NCI-H146 (cell line): ENCODE measurements at places on chromosomes 13 and 19.

DNA sequence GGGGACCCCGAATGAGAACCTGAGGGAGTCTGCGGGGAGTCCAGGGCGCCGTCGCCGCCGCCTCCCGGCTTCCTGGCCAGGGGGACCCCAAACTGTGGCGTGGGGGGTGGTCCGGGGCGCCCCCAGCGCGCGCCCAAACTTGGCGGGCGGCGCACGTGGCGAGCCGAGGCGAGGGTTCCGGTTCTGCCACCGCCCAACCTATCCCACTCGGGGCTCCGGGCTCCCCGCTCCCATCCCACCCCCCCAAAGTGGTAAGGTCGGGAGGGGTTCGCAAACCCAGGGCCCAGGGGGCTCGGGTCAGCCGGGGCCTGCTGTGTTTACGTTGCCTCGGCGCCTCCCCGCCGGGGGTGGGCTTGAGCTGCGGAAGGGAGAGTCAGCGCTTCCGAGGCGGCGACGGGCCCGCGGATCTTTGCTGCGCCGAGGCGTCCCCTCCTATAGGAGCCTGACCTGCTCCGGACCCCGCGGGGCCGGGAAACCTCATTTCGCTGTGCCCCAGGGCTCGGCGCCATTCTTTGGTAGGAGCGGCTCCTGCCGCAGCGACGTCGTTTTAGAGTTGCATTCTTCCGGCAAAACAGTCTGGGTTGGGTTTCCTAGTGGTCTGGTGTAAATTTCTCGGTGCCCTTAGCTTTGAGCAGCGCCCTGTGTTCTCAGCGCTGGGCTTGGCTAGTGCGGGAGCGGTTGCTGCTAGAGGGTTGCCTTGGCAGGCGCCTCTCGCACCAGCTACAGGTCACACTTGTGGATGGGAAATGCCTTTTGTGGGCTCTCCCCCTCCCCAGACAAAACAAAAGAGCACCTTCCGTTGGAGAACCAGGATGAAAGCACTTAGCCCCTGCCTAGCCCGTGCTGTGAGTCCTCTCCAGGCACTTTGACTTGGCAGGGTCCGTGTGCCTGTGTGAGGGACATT, 1.2 kb downstream of the DAZAP1 start:
- DNase-seq, result peak; percentile 33

DNA sequence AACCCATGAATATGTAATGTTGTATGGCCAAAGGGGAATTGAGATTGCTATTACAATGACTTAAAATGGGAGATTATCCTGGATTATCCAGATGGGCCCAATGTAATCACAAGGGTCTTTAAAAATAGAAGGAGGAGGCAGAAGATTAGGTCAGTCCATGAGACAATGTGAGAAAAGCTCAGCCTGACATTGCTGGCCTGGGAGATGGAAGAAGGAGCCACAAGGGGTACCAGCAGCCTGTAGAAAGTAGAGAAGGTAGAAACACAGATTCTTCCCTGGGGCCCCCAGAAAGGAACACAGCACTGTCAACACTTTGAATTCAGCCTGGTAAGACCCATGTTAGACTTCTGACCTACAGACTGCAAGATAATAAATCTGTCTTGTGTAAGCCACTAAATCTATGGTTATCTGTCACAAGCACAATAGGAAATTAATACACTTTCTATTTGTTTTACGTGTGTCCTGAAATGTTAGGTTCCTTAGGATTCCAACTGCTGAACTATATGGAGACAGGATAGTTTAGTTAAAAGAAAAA, 132.9 kb upstream of the SERP2 start:
- DNase-seq, result no peak

- DNase-seq, result peak; percentile 19
Measured at GRCh38 chr13:76764429-76764828, 121.8 kb downstream of the KCTD12 start.

- no peak for DNase-seq
Measured at GRCh38 chr19:10001899-10002298, 8.4 kb downstream of the COL5A3 start.

DNA sequence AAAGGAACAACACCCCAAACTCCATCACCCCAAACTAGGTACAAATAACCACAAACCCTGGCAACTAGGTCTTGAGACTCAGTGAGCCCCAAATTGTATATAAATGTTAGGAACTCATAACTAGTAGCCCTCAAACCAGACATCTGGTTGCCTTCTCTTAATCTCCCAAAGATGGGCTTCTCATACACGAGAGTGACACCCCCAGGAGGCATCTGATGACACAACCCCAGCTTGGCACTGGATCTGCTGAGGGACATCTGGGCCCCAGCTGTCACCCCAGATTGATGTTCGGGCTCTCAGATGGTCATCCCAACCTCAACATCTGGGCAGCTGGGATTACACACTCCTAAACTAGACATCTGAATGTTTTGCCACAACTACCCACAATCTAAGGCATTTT, 14.8 kb downstream of the RABAC1 start:
- no peak for DNase-seq

DNA sequence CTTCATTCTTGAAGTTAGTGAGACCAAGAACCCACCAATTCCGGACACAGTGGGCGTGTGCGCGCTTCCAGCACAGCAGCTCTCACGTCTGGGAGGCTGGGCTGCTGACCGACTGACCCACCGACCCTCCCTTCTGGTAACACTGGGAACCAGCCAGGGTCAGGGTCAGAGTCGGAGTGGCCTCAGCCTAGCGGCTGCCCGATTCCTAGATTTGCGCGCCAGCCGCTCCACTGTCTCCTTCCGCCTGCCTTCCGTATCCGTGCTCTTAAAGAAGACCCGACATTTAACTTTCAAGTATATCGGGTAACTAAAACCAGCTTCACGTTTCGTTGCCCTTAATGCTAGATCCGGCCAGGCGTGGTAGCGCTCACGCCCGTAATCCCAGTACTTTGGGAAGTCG, 41.1 kb downstream of the SERP2 start:
- DNase-seq, result no peak

- no peak for DNase-seq
Measured at GRCh38 chr19:55690109-55690768, 15.2 kb downstream of the EPN1 start.

DNA sequence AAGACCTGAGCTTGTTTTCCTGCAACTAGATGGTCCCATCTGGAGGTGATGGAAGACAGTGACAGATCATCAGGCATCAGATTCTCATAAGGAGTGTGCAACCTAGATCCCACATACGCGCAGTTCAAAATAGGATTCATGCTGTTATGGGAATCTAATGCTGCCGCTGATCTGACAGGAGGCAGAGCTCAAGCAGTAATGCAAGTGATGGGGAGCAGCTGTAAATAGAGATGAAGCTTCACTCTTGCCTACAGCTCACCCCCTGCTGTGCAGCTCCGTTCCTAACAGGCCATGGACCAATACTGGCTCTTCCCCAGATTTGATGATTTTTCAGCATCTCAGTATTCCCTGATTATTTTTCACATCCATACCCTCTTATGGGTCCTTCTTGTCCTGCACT, 208.4 kb upstream of the RXFP2 start:
- DNase-seq, result no peak

DNA sequence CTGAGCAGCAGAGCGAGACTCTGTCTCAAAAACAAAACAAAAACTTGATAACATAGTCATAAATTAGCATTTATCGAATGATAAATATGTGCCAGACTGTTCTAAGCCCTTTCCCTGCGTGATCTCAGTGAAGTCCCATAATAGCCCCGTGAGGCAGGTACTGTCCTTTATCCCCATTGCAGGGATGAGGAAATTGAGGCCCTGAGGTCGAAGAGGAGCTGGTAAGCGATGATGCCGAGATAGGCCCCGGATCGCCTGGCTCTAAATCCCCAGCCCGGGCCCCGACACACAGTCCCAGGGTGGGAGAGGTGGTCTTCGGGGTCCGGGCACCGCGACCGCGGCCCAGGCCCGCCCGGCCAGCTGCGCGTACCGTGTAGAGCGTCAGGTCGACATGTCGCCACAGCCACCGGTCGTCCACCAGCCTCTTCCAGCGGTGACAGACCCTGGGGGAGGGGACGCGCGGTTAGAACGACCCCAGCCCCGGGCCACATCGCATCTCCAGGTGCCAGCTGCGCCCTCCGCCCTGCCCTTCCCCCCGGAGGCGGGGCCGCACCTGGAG, 625 bp downstream of the FBXL12 start:
- DNase-seq, result no peak

- no peak for DNase-seq
Measured at GRCh38 chr13:111184458-111185401, 69.6 kb downstream of the ARHGEF7 start.

- DNase-seq, result no peak
Measured at GRCh38 chr19:50743537-50743936, 20.4 kb downstream of the CLEC11A start.
